ENCODE measurements at places on chromosomes 4 and X.

GRCh38 chrX:56795309-56795868 is 66.3 kb downstream of the NBDY start:
- DNase-seq: no peak

GRCh38 chr4:106149911-106150310 is 166.1 kb downstream of the TBCK start:
- DNase-seq: no peak

DNA sequence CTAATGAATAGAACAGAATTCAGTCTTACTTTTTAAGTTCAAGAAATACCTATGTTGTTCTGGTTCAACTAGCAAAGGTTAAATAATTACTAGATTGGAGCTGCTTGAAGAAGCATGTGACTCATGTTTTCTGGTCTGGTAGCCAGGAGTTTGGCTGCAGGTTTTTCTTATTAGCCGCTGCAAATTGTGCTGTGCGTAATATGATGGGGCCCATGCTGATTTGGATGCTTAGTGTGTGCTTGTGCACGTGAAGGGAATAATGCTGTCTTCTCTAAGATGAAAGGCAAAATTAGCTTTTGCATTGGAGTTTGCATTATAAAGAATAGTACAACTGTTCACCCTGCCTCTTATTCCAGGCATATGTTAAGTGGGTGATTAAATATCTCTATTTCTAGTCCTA is 219.6 kb downstream of the SNCA start:
- DNase-seq: no peak

DNA sequence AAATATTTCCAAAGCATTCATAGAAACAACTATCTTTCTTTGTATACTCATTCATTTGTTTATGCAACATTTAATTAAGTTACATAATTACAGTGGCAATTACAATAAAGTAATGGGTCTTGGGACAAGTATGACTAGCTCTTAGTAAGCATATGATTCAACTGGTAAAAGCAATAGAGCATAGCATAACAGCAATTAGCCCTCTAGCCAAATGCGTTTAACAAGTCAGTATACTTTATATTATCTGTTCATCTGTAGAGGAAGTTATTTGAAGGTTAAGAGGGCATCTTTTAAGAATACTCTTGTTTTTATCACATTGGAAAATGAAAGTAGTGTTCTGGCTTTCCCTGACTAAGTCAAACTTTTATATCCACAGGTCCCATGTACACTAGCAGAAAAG is 198.1 kb upstream of the UGT8 start:
- peak; percentile 4 for DNase-seq

- no peak for DNase-seq
These were observed 213.4 kb upstream of the RASGEF1B start for GRCh38 chr4:81685104-81685503.

DNA sequence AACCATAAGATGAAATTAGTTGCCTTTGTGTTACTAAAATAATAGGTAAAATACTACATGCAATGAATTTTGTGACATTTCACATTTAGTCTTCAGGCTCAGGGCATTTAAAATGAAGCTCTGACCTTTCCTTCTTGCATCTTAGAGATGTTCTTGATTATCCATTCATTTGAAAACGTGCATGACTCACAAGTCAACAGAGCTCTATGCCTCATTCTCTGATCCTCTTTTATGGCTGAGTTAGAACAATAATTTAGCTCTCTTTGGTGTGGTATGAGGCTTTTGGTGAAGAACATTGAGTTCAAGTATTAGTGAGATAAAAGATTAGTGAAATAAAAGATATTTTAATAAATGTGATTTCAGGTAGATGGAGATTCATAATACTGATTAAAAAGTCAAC is 66.5 kb downstream of the TIGD2 start:
- DNase-seq: no peak

DNA sequence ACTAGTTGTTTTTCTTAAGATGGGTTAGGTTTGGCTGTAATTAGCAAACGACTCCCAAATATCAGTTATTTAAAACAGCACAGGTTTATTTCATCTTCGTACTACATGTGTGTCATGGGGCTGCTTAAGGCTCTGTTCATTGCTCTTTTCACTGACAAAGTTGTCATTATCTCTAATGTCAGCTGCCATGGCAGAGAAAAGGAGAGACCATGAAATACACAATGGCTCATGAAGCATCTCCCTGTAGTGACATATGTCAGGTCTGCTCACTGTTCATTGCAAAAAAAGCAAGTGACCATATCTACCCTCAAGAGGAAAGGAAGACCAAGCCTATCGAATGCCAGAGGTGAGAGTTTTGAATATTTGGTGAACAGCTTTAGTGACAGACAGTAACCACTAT is 52.2 kb upstream of the PCDH7 start:
- DNase-seq: no peak

DNA sequence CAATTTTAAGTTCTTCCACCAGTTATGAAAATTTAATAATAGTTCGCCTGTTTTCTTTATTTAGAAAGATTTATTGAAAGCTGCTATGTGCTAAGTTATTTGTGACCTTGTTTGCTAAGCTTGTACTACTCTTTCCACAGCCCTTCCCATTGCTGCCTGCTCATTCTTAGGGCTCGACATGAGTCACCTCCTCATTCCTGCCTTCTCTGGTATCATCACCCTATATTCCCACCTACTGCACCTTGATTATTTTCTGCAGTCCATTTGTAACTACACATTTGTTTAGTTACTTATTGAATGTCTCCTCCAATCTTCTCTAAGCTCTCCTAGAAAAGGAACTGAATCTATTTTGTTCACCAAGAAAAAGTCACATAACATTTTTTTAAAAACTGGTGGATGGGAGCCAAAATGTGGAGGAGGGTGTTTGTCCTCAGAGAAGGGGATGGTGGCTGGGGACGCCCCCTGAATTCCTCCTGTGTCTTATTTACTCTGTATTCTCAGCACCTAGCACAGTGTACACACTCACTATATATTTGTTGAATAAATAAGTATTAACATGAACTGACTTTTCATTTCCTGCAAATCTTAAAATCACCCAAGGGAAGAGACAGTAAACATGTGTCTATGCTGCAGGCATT is 3.7 kb upstream of the RAB9A start:
- peak; percentile 26 for DNase-seq

DNA sequence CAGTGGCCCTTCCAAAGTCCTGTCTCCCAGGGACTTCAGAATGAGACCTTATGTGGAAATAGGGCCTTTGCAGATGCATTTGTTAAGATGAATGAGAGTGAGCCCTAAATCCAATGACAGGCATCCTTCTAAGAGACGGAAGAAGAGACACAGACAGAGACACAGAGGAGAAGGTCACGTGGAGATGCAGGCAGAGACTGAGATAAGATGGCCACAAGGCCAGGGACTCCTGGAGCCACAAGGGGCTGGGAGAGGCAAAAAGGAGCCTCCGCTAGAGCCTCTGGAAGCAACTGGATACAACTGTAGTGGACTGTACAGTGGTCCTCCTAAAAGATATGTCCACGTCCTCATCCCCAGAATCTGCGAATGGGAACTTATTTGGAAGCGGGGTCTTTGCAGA is 19.0 kb upstream of the CD99 start:
- DNase-seq: no peak

DNA sequence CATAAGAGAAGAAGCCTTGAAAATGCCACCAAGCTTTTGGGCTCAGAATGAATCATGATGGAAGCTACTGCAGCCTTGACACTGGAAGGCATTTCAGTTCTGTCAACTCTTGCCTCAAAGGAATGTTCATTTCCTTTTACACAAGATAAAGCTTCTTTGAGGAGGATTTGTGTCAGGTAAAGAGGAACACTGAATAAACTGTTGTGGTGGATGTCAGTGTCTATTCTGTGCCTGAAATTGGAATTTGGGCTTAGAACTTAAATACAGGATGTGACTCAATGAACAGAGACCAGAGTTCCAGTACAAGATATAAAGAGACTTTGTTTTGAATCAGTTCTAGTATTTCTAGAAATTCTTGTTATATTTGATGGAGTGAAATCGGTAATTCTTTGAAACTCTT is 313.2 kb downstream of the PACRGL start:
- DNase-seq: no peak

DNA sequence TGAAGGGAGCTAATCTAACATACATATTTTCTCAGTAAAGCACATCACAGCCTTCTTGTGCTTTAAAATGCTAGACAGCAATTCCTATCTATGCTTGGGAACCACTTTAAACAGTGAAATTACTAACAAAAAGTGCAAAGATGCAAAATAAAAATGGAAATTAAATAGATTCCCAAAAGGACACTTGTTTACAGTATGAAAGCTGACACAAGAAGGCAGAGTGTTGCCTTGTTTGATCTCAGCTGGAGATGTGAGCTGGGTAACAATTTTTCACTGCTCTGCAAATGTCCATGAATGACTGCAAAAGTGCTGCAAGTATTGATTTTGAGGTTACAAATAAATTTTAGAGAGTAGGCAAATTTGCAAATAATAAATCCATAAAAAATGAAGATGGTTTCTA is 22.3 kb downstream of the GRIA2 start:
- DNase-seq: no peak
